ENCODE measurements at places on chromosomes 4 and X.

DNA sequence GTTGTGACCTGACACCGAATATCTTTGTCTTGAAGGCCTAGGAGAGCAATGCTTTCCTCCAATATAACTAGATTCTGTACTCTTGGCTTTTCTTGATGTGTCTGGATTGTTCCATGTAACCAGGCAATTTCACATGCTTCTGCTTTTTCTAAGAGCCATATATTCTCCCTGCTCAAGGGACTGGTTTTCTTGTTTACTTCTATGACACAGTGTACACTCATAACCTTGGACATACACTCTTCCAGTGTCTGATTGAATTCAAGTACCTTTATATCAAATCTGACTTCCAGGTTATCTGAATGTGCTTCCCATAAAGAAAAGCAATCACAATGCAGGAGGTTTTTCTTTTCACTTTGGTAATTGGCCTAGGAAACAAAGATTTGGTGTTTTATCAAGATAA, 17.4 kb upstream of the EIF4E start:
- DNase-seq = no peak

- no peak for DNase-seq
Measured at GRCh38 chrX:122219226-122219625, 964.9 kb upstream of the GRIA3 start.

DNA sequence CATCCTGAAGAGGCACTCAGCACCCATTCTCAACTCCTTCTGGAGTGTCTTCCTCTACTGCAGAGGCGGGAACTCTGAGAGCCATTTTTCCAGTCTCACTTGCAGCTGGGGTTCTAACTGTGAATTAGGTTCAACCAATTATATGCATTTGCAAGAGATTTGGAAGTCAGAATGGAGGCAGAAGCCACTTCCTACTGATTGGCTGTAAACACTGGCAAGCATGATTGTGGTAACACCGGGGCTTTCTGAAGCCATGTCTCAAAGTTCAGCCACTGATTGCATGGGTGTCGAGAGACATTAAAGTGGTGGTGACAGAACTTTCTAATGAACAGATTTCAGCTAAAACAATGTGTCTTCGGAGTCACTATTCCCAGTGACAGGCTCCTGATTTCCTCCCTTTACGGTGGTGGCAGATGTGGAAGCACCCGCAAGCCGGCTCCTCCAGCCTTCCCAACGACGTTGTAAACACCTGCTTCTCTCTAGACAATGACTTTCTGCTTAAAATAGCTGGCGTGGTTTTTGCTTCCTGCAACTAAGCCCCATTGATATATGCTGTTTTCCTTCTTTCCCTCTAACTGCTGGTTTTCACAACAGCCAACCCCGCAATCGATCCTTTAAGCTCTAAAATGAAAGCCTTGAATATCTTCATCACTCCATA, 92.0 kb downstream of the IRF2 start:
- DNase-seq = no peak

DNA sequence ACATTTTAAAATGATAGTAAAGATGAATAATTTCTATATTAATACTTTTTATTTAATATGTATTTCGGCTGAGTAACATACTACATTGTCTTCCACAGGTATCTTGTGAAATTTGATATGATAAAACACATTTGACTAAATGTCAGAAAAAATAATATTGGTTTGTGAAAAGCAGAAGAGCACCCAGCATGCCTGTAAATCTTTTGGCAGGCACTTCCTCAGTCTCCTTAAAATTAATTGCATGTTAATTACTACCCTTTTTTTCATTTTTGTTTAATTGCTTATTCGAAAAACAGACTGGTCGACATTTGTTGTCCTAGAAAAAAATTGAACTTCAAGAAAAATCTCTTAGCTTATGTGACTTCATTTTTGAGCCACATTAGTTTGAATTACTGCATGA, 40.6 kb downstream of the CLCN3 start:
- no peak for DNase-seq

GRCh38 chr4:88628746-88629145, 36.5 kb downstream of the HERC3 start:
- DNase-seq = no peak

DNA sequence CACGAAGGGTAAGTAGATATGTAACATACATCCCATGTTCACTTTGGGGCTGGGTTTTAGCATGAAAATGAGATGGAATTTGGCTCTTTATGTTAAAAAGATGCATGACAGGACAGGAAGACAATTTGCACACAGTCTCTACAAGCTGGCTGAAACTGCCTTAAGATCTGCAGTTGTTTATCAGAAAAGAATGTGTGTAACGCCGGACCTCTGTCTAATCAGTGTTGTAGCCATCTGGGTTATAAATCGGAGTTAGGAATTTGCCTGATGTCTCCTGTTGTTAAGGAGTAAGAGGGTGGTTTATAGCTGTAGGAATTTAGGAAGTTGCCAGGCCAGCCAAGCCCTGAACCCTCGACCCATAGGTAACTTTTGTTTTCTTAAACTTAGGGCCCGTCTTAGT, 562.9 kb upstream of the FAT1 start:
- DNase-seq = no peak

GRCh38 chr4:154086247-154086646, 297.4 kb upstream of the SFRP2 start:
- no peak for DNase-seq

- DNase-seq = no peak
Measured at GRCh38 chrX:71870208-71871098, 40.2 kb upstream of the NHSL2 start.
